ENCODE measurements at places on chromosomes 5 and 9. TPM values are rescaled to one million over a fixed set of nuclear protein-coding genes. Genes with fewer than 3 reads are reported as not detected.

DBH gene
- total RNA-seq, result 11.5 TPM

DNA sequence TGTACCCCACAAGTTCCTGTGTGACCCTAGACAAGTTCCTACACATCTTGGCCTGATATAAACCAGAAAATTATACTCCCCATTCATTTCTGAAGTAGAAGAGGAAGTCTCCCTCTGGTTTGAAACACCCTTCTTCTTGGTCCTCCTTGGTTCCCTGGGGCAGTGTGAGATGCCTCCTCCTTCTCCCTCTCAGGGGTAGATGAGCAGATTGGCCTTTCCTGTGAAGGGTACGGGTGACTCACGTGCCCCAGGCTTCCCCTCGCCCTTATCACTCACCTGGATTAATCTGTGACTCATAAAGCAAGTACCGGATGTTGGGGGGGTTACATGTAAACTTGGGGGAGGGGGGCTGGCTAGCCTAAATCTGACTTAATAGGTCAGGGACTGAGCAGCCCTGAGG lies 11.1 kb upstream of the AQP3 start:
- H3K4me1 ChIP-seq, result no peaks in the 10 kb centered on the region
- DNase-seq, result no peak
- H3K27me3 ChIP-seq, result no peaks in the 10 kb centered on the region
- no peak overlapping the region for H3K4me3 ChIP-seq
- H3K36me3 ChIP-seq, result peaks cover 26% of the 10 kb centered on the region

GRCh38 chr5:963673-964531 lies 44.7 kb upstream of the NKD2 start:
- H3K27me3 ChIP-seq, result peaks cover 8% of the 10 kb centered on the region
- DNase-seq, result no peak
- H3K4me1 ChIP-seq, result no peaks in the 10 kb centered on the region
- no peaks in the 10 kb centered on the region for H3K36me3 ChIP-seq
- H3K27ac ChIP-seq, result peak overlapping the region; percentile 57

- no peaks in the 10 kb centered on the region for H3K36me3 ChIP-seq
- no peak overlapping the region for H3K27ac ChIP-seq
- H3K27me3 ChIP-seq, result no peaks in the 10 kb centered on the region
- DNase-seq, result peak; percentile 53
- no peak overlapping the region for H3K4me3 ChIP-seq
Observed at GRCh38 chr5:112142769-112143270, 276.3 kb downstream of the EPB41L4A start.

GRCh38 chr9:71793386-71794105 lies 25.2 kb upstream of the CEMIP2 start:
- no peak for DNase-seq
- no peaks in the 10 kb centered on the region for H3K27me3 ChIP-seq
- H3K4me3 ChIP-seq, result no peak overlapping the region

DNA sequence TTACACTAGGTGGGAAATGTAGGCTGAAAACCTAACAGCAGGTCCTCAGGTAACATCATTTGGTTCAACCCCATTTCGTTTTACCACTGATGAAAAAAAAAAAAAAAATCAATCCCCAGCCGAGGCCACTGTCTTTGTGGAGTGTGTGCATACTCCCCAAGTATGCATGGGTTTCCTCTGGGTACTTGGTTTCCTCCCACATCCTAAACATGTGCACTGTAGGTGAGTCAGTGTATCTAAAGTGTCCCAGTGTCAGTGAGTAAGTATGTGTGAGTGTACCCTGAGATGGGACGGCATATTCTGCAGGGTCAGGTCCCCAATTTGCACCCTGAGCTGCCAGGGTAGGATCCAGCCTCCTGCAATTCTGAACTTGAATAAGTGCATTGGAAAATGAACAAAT lies 966.5 kb upstream of the DMAC1 start:
- no peak overlapping the region for H3K4me3 ChIP-seq
- no peaks in the 10 kb centered on the region for H3K4me1 ChIP-seq
- H3K27me3 ChIP-seq, result no peaks in the 10 kb centered on the region

GRCh38 chr9:95283673-95284072 lies 33.8 kb downstream of the FANCC start:
- no peak for DNase-seq
- H3K4me3 ChIP-seq, result no peak overlapping the region
- no peaks in the 10 kb centered on the region for H3K36me3 ChIP-seq
- no peaks in the 10 kb centered on the region for H3K27me3 ChIP-seq

TSSK1B gene
- not detected for total RNA-seq

SLC34A3 gene
- total RNA-seq, result not detected

LRRTM2 gene
- total RNA-seq, result 1.1 TPM

DNA sequence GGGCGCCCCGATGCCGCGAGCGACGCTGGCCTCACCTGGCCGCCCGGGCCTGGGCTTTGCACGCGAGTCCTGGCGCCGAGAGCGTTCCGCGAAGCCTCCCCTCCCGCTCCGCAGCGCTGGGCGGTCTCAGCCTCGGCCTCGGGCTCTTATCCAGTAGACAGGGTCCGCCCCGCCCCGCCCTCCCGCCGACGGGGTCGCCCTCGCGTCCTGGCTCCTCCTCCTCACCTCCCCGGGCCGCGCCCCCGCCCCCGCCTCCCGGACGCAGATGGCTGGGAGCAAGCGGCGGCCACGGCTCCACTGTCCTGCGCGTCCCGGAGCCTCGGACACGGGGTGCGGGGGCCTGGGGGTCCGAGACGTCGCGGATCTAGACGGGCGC lies at the start of gene SLC6A3:
TSS of gene SLC6A3 (minus strand) at position 128 of the 376 bp plus-strand sequence. CDS start 2,243 bp downstream, outside the sequence.
- no peak within 1 kb of the TSS for H3K4me3 ChIP-seq
- no peak within 1 kb of the TSS for H3K27ac ChIP-seq
- peaks cover 52% of the 10 kb centered on the region for H3K27me3 ChIP-seq
- H3K36me3 ChIP-seq, result no peaks in the 10 kb centered on the region

CER1 gene
- not detected for total RNA-seq

DNA sequence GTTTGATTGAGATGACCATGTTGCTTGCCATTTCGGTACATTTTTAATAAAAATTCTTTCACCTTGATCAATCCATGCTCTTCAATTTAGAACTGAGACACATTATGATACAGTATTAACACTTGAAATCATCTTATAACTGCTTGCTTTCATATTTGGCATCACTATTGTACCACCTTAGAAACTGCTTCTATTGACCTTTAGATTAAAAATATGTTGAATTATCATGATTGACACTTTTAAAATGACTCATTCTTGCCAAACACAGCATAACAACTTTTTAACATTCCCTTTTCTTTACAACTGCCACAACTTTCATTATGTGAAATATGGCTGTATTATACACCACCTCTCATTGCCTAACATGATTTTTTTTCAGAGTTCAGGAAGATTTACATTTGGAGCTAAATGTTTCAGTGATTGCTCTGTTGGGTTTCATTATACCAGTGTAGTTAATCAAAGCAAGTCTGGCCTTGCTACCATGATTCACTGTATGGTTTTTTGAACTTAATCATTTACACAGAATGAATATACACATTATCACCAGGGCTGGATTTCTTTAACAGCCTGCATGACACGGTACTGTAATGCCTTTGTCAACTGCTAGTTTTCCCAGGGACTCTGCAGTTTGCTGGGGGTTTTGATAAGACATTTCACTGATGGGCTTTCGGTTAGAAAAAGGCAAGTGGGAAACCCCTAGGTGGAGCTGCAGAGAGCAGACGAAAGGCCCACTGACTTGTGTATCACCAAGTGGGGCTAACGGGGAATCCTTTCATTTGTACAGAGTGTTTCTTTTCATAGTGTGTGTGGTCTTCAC lies 93.6 kb upstream of the TLE4 start:
- H3K36me3 ChIP-seq, result no peaks in the 10 kb centered on the region
- no peaks in the 10 kb centered on the region for H3K27me3 ChIP-seq
- no peaks in the 10 kb centered on the region for H3K4me1 ChIP-seq
- DNase-seq, result no peak

RNF180 gene
- 13.8 TPM for total RNA-seq

GRCh38 chr9:113558632-113559502 lies 95.3 kb downstream of the RGS3 start:
- H3K4me1 ChIP-seq, result peaks cover 40% of the 10 kb centered on the region
- H3K4me3 ChIP-seq, result no peak overlapping the region
- peak overlapping the region; percentile 60 for H3K27ac ChIP-seq
- no peaks in the 10 kb centered on the region for H3K36me3 ChIP-seq
- no peaks in the 10 kb centered on the region for H3K27me3 ChIP-seq
- peak; percentile 98 for DNase-seq

DNA sequence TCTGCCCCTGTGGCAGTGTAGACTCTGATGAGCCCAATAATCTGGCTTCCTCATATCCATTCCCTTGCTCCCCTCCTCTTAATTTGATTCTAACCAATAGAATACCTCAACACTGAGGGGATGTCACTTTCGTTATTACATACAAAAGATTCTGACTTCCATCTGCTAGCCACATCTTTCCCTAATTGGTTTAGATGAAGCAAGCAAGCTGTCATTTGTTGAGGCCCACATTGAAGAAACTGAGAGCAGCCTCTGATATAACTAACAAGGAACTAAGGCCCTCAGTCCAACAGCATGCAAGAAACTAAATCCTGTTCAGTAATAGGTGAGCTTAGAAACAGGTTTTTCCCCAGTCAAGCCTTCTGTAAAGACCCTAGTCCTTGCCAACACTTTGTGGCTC lies 5.8 kb downstream of the ADAMTS6 start:
- H3K4me3 ChIP-seq, result no peak overlapping the region
- peaks cover 4% of the 10 kb centered on the region for H3K4me1 ChIP-seq
- DNase-seq, result no peak
- no peak overlapping the region for H3K27ac ChIP-seq
- no peaks in the 10 kb centered on the region for H3K27me3 ChIP-seq
- H3K36me3 ChIP-seq, result no peaks in the 10 kb centered on the region

DNA sequence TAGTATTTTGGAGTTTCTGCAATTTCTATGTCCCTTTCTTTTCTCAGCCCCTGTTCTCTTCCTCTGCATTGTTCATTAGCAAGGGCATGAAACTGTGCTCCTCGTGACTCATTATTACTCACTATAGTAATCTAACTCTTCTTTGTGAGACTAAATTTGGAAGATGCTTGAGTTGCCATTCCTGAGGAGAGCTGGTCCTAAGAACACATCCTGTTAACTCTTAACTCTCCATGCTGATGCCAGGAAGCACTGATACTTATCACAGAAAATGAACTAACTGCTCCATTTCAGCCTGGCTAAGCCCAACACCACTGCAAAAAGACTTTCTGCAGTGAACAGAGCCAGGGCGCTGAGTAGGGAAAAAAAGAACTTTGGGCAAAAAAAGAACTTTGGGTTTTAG lies 10.6 kb upstream of the CSNK1A1 start:
- H3K4me1 ChIP-seq, result peaks cover 14% of the 10 kb centered on the region
- H3K27ac ChIP-seq, result peak overlapping the region; percentile 85
- no peaks in the 10 kb centered on the region for H3K36me3 ChIP-seq
- peak; percentile 41 for DNase-seq
- H3K27me3 ChIP-seq, result no peaks in the 10 kb centered on the region
- H3K4me3 ChIP-seq, result no peak overlapping the region

DNA sequence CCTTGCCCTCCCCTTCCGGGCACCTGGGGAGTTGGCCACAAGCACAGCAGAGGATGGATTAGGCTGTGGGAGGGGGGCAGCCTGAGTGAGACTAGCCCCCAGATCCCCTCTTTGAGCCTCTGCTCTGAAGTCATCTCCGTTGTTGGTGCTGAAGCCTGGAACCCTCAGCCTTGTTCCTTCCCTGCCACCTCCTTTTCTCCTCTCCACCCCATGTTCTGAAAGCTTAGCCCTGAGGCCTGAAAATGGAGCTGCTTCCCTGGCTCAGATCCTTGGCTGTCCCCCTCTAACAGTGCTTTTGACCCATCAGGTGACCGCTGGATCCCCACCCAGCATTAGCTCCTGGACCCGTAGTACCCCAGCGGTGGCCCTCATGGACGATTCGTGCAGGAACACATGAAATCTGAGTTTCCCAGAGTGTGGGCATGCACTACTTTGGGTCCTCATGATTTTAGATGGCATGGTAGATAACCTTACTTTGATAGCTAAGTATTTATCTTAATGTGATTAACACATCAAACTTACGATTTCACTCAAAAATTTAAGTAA lies 21.6 kb upstream of the ANGPTL2 start:
- H3K27ac ChIP-seq, result no peak overlapping the region
- no peaks in the 10 kb centered on the region for H3K4me1 ChIP-seq
- no peak overlapping the region for H3K4me3 ChIP-seq
- DNase-seq, result no peak

- no peaks in the 10 kb centered on the region for H3K36me3 ChIP-seq
- peaks cover 9% of the 10 kb centered on the region for H3K4me1 ChIP-seq
- no peak for DNase-seq
- no peaks in the 10 kb centered on the region for H3K27me3 ChIP-seq
Observed at GRCh38 chr5:74629326-74629725, 11.2 kb downstream of the ENC1 start.

DNA sequence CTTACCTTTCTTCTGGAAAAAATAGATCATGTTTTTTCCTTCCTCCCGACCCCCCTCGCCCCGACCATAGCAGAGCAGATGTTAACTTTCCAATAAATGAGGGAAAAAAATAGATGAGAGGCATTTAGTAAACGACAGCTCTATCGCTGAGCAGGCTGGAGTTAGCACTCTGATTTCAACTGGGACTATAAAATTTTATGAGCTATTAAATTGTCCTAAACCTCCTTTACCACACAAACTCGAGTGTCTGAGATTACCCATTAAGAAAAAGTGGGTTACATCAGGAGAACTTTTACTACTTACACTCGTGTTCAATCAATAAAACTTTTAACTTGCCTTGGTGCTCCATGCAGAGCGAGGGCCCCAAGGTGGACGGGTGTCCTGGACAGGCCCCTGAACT lies 59.8 kb upstream of the RNU6ATAC start:
- no peak overlapping the region for H3K4me3 ChIP-seq
- no peaks in the 10 kb centered on the region for H3K36me3 ChIP-seq
- peaks cover 8% of the 10 kb centered on the region for H3K4me1 ChIP-seq
- H3K27me3 ChIP-seq, result no peaks in the 10 kb centered on the region

DNA sequence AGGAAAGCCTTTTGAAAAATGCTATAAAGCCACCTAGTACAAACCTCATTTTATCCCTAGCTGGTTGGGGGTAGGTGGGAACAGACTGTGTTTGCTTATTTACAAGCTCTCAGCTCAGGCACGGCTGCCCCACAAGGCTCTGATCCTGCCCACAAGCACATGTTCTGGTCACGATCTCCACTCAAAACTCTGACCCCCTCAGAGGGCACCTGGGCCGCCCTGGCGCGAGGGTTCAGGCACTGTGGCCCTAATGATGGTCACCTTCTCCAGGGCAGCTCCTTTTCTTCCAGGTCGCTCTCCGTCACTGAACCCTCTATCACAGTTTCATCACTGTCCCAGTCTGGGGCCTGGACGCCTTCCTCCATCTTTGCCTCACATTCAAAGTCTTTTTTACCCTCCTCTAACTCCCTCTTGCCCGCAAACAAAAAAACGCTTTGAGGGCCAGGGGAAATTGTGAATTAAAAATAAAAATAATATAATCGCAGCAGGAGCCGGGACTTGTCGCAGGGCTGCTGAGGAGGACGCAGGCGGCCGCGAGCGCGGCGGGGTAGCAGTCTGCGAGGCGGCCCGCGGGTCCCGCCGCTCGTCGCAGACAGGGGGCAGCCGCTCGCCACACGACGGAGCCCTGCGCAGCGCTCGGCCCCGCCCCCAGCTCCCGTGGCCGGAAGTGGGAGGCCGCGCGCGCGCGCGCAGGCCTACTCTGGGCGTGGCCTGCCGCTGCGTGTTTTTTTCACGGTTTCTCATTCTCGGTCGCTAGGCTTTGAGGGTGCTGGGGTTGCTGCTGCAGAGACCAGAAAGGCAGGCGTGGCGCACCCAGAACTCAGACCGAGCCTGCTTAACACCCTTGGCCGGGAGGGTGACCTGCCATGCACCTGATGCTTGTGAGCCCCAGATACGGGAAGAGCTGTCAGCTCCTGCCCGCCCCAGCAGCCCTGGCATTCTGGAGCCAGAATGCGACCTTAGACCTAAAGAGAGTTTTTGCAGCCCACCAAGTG lies at the start of gene ANKRD31:
TSS of gene ANKRD31 (minus strand) at position 557 of the 995 bp plus-strand sequence. CDS start at position 365, 192 bp downstream.
- DNase-seq, result peak; percentile 80
- peak within 1 kb of the TSS; percentile 45 for H3K27ac ChIP-seq
- no peaks in the 10 kb centered on the region for H3K4me1 ChIP-seq
- no peaks in the 10 kb centered on the region for H3K36me3 ChIP-seq
- H3K27me3 ChIP-seq, result no peaks in the 10 kb centered on the region

CDX1 gene
- not detected for total RNA-seq

Data from adrenal gland (tissue), 19 donors.